Heart left ventricle (tissue), 16 donors: ENCODE measurements at places on chromosomes 4 and X.

DNA sequence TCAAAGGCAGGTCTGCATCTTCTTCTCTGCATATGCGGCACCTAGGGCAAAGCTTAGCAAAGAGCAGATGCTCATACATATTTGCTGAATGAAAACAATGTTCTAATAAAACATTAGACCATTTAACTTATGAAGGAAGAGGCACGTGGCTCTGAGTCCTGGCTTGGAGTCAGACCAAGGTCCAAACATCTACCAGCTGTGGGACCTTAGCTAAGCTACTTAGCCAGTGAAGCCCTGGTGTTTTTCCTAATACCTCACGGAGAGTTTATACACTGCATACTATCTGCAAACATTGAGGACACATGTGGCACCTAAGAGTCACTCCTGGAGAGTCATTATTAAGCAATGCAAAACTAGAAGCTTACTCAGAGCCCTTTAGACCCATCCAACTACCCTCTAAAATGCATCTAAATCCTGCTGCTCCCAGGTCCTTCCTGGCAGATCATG lies 9.0 kb downstream of the PDGFC start:
- DNase-seq: peak; percentile 49

GRCh38 chr4:189443341-189443740 lies 497.3 kb upstream of the FRG1 start:
- DNase-seq: no peak

DNA sequence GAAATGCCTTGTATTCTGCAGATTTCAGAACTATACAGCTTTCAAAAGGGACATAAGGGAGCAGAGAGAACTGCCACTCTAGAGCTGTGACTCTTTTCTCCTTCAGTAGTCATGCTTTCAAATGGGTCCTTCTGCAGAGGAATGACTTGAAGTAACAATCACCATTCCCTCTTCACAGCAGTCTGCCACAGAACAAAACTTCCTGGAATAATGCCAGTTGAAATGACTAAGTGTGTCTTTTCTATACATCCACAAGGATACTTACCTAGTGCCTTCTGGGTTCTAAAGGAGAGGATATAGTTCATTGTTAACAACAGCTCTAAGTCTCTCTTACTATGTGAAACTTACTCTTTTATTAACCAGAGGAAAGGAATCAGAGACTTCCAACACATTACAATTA lies 515.4 kb upstream of the ATOH1 start:
- no peak for DNase-seq

GRCh38 chr4:24024605-24025004 lies 134.8 kb upstream of the PPARGC1A start:
- DNase-seq: no peak

DNA sequence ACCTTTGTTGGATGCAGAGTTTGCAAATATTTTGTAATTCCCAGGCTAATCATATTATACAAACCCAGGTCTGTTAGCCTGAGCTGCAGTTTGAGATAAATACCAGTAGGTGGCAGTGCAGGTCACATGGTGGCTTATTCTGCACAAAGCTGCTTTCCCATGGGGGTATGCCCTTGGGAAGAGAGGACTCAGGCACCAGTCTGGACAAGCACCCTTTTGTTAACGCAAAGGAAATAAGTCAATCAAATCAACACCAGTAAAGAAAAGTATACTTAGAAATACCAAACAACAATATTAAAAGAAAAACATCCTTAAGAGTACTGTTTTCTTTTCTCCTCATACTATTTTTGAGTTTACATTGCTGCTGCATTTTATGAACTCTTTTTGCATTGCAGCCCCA lies 389.0 kb upstream of the ZFP42 start:
- no peak for DNase-seq

- DNase-seq: no peak
These were observed 9.5 kb downstream of the HHIP start for GRCh38 chr4:144655491-144655890.

DNA sequence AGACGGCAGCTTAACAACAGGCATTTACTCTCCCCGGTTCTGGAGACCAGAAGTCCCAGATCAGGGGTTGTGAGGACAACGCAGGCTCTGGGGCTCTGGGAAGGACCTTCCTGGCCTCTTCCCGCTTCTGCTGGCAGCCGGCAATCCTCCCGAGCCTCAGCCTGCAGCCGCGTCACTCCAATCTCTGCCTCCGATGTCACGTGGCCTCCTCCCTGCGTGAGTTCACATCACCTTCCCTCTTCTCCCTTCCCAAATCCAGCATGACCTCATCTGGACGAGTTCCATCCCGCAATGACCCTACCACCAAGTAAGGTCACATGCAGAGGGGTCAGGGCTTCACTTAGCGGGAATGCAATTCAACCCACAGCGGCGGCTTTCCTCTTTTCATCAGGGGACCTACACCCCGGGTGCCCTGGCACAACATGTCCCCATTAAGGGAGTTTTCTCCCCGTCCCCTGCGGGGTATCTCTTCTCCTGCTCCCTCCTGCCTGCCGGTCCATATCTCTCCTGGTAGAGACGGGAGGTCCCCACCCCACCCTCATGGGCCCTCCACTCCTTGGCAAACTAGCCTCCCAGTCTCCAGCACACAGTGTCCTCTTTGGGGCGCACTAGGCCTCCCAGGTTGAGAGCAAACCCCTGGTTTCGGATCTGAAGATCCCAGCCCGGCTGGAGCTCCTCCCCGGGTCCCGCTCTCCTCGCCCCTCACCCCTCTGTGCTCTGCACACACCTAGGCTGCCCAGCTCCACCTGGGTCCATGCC lies 25.5 kb downstream of the ABLIM2 start:
- no peak for DNase-seq

DNA sequence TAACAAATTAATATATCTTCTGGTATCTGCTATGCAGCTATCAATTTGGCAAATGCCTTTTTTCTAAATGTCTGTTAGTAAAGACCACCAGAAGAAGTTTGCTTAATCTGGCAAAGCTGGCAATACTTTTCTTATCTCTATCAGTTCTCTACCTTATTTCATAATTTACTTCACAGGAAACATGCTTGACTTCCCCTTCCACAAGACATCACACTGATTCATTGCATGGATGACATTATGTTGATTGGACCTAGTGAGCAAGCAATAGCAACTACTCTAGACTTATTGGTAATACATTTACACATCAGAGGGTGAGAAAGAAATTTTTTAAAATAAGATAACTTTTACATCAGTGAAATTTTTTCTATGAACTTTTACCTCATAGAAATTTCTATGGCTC lies 66.0 kb upstream of the RLIM start:
- no peak for DNase-seq

DNA sequence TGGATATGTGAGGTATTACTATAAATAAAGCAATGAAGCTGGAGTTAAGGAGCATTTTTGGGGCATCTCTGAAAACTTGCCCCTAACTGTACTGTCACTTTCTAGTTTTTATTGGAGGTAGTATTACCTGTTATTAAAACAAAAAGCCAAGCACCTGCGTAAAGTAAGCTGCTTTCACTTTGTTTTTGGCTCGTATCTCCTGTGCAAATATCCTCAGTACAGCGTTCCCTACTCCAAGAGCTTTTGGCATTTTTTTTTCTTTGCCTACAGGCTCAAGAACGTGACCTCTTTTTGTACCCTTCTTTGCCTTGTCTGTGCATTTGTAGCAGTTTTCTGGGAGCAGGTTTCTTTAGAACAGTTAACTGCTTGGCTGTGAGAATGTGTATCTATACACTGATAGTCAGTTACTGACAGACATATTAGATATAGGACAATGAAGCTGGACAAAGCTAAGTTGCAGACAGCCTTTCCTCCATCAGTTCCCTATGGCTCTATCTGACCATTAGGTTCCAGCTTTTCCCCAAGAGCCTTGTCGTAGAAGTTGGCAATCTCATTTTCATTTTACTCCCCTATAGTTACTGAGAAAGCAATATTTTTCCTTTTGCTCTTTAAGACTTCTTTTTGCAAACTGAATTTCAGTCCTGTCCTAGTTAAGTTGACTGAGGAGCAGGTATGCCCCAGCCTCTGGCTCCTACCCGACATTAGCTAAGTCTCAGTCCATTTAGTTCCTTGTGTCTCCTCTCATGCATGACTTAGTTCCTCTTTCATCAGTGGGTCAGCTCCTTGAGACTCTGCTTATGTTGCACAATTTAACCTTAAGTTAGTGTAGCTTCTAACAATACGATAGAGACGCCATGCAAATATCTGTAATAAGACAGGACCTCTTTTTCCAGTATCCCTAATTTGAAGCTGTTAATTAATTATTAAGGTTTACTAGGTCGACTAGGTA lies 71.5 kb upstream of the HPRT1 start:
- no peak for DNase-seq

- no peak for DNase-seq
These were observed 14.0 kb upstream of the SHROOM4 start for GRCh38 chrX:50827996-50828395.

DNA sequence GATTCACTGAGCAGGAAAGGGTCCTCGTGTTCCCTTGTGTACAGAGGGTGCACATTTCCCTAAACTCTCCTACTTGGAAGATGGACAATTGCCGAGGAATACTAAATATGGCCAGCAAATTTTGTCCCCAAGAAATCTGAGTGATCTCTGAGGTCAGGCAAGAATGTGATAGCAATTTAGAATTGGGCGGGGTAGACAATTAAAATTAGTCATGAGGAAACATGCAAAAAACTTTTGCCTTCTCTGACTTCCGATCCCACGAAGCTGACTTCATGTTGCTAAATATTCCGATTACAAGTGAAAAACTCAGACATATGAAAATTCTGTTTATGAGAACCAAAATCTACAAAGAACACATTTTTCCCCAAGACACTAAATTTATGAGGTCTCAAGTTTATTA lies 453.9 kb upstream of the ZFP42 start:
- no peak for DNase-seq

- DNase-seq: no peak
These were observed 35.0 kb upstream of the GNPDA2 start for GRCh38 chr4:44761306-44761705.

GRCh38 chr4:15778289-15779241 lies at the start of gene CD38:
CD38 (plus strand) TSS chr4:15778328; CDS start chr4:15778415, 87 bp downstream.
- DNase-seq: peak; percentile 46

GRCh38 chr4:79833857-79834256 lies 239.2 kb downstream of the ANTXR2 start:
- no peak for DNase-seq

DNA sequence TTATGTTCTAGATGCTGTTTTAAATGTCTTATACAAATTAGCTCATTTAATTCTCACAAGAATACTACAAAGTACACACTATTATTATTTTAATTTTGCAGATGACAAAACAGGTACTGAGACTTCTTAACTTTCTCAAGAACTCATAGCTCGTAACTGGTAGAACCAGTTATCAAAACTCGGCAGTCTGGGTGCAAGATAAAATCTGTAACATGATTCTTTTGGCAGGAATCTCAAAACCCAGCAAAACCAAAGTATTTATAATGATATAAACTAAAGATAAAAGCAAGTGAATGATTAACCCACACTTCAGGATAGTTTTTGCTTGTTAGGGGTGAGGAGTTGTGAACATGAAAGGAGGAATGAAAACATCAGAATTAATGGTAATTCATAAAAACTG lies 27.6 kb downstream of the CLNK start:
- no peak for DNase-seq

- DNase-seq: no peak
These were observed 42.5 kb downstream of the MID1 start for GRCh38 chrX:10577853-10578252.

- DNase-seq: no peak
These were observed 40.0 kb downstream of the ZFYVE28 start for GRCh38 chr4:2378401-2378800.
